Naive B cell (primary cell): ENCODE measurements at places on chromosomes 13 and 19. TPM values are rescaled to one million over a fixed set of nuclear protein-coding genes. Genes with fewer than 3 reads are reported as not detected.

SIN3B gene
- 6.7 TPM for polyA plus RNA-seq

- no peak for DNase-seq
These were observed 19.7 kb downstream of the PNPLA6 start for GRCh38 chr19:7554990-7555864.

DNA sequence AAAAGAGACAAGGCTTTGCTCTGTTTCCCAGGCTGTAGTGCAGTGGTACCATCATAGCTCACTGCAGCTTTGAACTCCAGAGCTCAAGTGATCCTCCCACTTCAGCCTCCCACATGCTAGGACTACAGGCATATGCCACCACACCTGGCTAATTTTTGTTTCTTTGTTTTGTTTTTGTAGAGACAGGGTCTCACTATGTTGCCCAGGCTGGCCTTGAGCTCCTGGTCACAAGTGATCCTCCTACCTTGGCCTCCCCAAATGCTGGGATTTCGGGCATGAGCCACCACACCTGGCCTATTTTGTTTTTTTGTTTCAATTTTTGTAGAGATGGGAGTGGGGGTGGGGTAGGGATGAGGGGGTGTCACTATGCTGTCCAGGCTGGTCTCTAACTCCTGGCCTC lies 6.9 kb downstream of the WDR87 start:
- no peak for DNase-seq

C1QTNF9 gene
- polyA plus RNA-seq = not detected

BRME1 gene
- 0.51 TPM for polyA plus RNA-seq

SPRED3 gene
- not detected for polyA plus RNA-seq

GRCh38 chr19:40512473-40513344 lies 45.9 kb downstream of the SPTBN4 start:
- DNase-seq = no peak

- DNase-seq = no peak
These were observed 3.2 kb upstream of the SPACA6 start for GRCh38 chr19:51689751-51690453.

GRCh38 chr19:53910170-53910518 lies 1.1 kb downstream of the CACNG7 start:
- DNase-seq = no peak
